ENCODE measurements at places on chromosomes 7 and 10.

- DNase-seq = no peak
These were observed 2.5 kb upstream of the ATP5MF start for GRCh38 chr7:99468336-99468918.

DNA sequence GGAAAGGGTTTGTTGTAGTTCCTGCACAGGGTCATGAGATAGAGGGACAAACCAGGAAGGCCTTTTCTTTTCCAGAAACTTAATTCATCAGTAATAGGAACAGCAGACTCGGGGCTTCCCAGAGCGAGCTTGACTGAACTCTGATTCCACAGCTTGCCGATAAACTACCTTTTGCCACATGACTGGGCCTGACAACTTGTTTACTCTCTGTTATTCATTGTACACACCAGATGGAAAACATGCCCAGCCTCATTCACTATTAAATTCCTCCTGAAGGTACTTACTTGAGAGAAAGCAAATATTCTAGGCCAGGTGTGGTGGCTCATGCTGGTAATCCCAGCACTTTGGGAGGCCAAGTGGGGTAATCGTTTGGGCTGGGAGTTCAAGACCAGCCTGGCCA lies 77.1 kb upstream of the FGFR2 start:
- DNase-seq = no peak

DNA sequence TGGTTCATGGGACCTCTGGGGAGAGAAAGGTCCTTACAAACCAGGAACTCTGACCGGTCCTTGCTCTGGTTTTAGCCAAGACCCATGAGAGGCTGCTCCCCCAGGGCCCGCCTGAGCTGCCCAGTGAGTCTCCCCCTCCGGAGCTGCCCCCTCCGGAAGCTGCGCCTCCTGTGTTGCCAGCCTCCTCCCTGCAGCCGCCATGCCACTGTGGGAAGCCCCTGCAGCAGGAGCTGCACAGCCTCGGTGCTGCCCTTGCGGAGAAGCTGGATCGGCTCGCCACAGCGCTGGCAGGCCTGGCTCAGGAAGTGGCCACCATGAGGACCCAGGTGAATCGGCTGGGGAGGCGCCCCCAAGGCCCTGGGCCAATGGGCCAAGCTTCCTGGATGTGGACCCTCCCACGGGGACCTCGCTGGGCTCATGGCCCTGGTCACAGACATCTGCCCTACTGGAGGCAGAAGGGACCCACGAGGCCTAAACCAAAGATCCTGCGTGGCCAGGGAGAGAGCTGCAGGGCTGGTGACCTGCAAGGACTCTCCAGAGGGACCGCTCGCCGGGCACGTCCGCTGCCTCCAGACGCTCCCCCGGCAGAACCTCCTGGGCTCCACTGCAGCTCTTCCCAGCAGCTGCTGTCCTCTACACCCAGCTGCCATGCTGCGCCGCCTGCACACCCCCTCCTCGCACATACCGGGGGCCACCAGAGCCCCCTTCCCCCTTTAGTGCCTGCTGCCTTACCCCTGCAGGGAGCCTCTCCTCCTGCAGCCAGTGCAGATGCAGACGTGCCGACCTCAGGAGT lies 40.1 kb downstream of the ZNF467 start:
- no peak for DNase-seq

DNA sequence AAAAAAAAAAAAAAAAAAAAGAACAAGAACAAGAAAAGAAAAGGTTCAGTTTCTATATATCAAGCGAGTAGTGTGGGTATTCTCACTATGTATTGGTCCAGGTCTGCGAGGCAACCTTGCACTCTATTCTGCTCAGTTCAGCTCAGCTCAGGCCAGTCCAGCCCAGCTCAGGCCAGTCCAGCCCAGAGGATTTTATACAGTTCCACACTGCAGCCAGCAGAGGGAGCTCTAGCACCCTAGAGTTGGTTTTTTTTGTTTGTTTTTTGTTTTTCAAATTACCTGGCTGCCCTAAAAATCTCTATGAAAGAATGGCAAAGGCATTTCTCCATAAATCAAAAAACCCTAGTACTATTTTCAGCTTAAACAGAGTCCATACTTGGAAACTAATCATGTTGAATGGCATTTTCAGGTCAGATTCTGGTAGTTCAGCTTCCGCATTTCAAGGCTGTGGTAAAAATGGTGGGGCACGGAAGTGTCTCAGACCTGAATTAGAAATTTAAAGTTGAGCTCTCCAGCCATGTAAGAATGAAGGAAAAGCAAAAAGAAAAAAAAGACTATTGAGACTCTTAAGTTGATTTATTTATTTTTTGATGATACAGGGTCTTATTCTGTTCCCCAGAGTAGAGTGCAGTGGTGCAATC lies 55.2 kb upstream of the GSDME start:
- DNase-seq = peak; percentile 64

DNA sequence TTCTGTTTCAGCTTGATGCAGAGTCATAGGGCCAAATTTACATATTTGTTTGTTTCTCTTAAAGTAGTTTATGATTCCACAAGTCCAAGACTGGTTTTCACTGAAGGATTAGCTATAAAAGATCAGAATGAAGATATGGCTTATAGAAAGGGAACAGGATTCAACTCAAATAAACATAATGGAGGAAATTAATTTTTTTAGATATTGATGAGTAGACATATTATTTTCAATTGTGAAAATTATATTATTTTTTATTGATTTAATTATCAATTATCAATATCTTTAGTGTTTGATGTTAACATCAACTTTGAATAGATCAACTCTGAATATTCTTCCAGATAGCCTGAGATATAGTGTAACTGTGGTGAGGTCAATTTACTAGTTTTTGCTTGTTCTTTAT lies 68.1 kb downstream of the VTI1A start:
- DNase-seq = no peak

GRCh38 chr7:33904681-33905388 lies 504 bp upstream of the BMPER start:
- peak; percentile 50 for DNase-seq
